ENCODE measurements at places on chromosomes 1 and 21.
A peak's percentile ranks its signal among the peaks of the same experiment; 100 is the strongest.

GRCh38 chr21:37528150-37528937, 161.8 kb downstream of the DYRK1A start:
- DNase-seq = no peak

DNA sequence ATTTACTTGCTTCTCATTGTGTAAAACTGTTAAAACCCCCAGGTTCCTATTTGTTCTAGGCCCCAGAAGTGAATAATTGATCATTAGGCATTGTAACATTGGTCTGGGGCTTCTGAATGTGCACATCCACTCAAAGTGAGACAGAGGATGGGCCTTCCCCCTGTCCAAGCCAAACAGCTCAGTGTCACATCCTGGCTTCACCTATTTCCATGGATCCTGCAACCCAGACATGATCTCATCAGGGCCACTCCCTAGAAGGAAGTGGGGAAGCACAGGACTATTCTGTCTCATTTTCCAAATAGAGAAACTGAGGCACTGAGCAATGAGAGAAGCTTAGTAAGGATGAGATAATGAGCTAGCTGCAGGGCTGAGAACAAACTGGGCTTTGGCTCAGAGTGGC, 47.4 kb upstream of the TSPAN2 start:
- DNase-seq = no peak

DNA sequence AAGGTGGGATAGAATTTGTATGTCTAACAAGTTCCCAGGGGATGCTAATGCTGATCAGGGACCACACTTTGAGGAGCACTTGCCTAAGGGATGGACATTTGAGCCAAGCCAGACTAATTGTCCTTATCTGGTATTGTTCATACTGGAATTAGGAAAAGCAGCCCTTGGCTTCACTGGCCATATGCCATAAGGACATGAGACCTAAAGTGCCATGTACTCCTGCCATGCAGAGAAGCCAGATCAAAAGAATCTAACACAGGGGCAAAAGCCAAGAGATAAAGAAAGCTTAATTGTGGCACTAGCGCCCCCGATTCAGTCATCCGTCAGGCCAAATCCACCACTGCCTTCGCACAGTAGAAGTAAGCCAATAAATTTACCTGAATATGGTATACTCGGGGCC, 45.7 kb downstream of the RNF11 start:
- no peak for DNase-seq

DNA sequence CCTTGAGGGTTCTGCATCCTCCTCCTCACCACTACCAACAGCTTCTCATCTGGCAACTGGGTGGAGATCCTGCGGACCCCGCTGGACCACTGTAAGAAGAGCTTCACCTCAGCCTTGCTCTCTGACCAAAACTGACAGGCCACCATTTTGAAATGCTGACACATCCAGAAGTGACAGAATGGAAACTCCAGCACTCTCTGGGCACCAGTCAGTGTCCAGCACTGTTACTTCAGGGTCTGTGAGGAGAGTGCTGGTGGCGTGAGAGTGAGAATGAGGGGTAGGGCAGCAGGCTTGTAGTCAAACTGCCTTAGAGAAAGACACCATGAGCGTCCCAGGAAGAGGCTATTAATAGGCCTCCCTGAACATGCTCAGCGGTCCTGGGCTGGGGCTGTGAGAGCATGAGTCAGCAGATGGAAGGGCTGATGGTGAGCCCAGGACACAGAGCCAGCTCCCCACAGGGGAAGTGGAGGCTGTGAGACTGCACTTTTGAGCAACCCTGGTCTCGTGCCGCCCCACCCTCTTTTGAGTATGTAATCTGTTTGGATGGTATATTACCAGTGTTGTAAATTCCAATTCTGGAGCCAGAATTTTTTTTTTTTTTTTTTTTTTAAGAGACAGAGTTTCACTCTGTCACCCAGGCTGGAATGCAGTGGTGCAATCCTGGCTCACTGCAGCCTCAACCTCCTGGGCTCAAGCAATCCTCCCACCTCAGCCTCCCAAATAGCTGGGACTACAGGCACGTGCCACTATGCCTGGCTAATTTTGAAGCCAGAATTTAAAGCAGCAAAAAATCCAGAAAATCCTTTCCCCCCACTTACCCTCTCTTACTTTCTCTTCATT, 34.4 kb upstream of the SLC30A1 start:
- no peak for DNase-seq

GRCh38 chr1:38784452-38785284, 74.9 kb downstream of the RRAGC start:
- no peak for DNase-seq

DNA sequence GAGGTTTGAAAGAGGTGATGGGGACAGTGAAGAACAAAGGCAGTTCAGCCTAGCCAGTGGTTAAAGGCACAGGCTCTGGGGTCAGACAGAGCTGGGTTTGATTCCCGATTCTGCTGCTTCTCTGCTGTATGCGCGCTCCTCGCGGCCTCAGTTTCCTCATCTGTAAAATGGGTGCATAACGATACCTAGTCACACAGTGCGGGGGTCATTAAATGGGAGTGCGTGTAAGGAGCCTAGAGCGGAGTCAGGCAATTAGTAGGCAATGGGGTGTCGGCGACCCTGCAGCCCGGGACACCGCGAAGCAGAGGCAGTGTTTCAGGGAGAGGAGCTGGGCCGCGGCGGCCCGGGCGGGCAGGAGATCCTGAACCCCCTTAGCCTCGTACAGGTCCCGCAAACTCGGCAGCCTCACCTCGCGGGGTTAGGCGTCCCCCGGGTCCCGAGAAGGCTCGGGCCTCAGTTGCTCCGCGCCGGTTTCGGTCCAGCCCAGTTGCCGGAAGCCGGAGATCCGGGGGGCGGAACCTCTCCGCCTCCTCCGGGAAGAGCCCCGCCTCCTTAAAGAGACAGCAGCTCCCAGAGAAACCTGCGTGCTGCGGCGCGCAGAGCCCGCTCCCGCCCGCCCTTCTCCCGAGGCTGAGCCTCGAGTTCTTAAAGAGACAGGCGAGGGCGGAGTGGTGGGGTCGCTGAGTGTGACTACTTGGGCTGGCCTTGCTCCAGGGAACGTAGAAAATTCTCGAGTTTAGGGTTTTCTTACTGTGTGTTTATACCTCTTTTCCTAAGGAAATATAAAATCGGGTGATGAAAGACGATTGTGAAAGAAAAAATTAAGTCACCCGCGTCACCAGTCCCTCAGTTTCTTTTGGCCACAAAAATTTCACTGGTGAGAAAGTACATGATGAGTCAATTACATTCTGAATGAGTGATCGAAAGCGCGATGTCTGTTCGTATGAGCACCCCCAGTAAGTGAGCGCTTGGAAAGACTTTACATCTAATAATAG, at the start of gene YIPF1:
YIPF1 (minus strand) TSS at position 494 of the 995 bp plus-strand sequence. CDS start 860 bp downstream, outside the sequence.
- peak; percentile 93 for DNase-seq

DNA sequence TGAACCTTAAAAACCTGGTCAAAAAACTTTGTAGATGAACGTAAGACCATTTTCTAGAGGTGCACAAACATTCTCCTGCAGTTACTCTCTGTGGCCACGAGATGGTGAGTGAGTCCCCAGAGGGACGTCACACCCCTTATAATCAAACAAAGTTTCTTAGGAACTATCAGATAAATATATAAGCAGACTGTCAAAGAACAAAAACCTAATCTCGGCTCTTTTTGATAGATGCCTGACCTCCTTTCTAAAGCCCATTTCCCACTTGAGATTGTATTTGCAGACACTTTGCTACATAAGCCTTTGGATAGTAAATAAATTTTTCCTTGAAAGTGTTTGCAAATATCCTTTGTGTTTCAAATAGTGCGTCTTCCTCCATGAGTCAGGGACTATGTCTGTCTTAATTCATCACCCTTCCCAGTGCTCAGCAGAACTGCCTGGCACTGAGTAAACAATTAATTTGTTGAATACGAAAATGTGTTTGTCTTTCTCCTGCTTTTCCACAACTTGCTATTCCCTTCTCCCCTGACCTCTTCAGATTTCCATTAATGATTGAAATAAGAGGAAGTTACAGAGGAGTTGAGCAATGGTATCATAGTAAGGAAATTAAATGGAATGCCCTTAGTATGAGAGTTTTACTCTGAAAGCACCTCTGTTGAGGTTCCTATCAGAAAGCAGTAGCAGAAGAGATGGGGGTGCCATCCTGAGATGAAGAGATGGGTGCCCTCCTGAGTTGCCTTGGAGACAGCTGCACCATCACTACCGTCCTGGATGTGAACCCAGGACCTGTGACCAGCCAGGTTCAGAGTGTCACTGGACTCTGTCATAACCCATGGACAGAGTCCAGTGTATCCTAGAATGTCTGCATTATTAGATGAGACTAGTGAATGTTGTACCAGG, 57.8 kb upstream of the RAVER2 start:
- DNase-seq = no peak

- no peak for DNase-seq
Observed at GRCh38 chr1:220886470-220887201, 7.4 kb downstream of the HLX start.

DNA sequence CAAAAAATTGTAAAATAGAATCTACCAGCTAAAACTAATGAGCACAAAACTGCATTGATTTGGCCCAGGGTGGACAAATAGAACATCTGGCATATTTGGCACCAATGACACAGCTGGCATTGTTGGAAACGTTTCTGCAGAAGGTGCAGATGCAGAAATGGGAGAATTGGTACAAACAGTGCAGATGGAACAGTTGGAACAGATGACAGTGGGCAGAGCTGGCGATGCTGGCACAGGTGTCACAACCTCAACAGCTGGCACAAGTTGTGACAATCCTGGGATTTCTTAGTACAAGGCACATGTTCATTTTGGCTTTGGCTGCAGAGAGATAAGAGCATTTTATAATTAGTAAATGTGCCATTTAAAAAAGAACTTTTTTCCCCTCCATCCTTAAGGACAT, 91.1 kb upstream of the ZBTB18 start:
- no peak for DNase-seq

- no peak for DNase-seq
Observed at GRCh38 chr1:64564891-64565290, 95.0 kb downstream of the CACHD1 start.

DNA sequence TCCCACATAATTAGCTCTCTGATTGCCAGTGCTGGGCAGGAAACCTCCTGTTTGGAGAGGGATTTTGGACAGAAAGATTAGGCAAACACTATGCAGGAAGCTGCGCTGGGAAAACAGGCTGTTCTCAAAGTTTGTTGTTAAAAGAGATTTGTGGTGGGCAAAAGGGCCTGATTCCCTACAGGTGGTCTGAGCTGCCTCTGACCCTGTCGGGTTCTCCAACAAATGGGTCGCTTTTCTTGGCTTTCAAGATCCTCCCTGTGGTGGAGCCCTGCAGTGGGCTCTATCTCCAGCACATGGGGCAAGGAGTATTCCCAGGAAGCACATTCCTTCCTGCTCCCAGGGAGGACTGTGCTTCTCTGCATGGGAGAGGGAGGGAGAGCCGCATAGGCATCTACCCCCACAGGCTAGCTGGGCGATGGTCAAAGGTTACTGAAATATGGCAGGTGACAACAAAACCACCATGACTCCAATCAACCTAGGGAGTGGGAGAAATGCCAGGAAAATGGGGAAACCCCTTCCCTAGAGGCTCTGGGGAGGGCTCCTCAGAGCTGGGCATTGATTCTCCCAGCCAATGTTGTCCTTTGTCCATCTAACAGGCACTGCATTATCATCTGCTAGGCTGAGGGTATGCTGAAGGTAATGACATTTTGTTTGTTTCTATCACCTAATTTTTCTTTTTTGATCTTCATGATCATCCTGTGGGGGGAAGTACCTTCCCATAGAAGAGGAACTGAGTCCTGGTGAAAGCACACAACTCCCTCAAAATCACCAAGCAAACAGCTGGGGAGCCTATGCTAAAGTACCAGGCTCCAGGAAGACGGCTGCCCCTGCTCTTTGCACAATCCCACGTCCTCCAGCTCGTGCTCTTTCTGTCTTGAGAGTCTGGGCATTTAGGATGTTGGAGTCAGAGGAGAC, 85.3 kb downstream of the PLXNA2 start:
- DNase-seq = peak; percentile 39

- DNase-seq = no peak
Observed at GRCh38 chr1:24776821-24777220, 31.6 kb downstream of the CLIC4 start.

GRCh38 chr1:211037095-211037494, 96.9 kb downstream of the KCNH1 start:
- DNase-seq = no peak

Measured in H9 (cell line).